ENCODE measurements at places on chromosomes 3 and 15.

GRCh38 chr15:69161079-69161877 lies 843 bp downstream of the GLCE start:
- peak; percentile 54 for DNase-seq

GRCh38 chr3:124748560-124749198 lies 18.4 kb downstream of the UMPS start:
- DNase-seq, result no peak

GRCh38 chr15:47786371-47786770 lies 69.1 kb downstream of the SEMA6D start:
- no peak for DNase-seq

GRCh38 chr15:31222773-31223341 lies 103.8 kb upstream of the KLF13 start:
- no peak for DNase-seq

- no peak for DNase-seq
Measured at GRCh38 chr15:81133782-81134461, at the start of gene CFAP161. Gene CFAP161, plus strand, starts transcription at chr15:81134270. Its CDS starts 60 bp downstream, at chr15:81134330.

GRCh38 chr15:56844471-56844870 lies 74.0 kb upstream of the TCF12 start:
- DNase-seq, result no peak

GRCh38 chr3:125107861-125108567 lies 52.2 kb upstream of the HEG1 start:
- DNase-seq, result no peak

- no peak for DNase-seq
Measured at GRCh38 chr3:122916580-122916979, 111.0 kb downstream of the SEMA5B start.

DNA sequence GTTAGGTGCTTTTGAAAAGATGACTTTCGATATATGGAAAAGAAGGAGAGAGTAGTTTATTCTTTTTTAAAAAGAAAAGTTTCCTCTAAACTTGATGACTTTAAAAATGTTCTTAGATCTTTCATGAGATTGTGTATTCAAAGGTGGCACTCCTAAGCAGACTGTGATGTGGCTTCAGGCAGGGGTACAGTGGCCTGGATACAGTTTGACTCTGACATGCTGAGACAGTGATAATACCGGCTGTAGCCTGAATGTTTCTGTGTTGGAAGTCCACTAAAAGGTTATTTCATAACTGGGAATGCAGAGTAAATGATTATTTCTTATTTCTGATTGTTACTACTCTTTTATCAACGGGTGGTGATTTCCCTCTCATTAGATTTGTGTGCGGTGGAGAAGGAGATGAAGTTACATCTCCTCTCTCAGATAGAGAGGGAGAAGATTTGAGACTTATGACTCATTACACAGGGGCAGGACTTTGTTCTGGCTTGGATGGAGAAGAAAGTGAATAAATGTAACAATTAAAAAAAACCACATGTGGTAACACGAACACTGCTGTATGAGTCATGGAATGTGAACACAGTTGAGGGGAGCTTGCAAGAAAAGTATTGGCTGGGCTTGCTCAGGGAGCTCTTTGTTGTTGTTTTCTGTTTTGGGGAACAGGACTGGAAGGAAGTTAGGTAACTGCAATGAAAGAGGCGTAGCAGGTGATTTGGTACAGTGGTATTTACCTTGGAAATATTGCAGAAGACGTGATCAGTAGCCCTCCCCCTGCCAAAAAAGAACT lies 21.6 kb downstream of the SPTSSB start:
- peak; percentile 61 for DNase-seq

DNA sequence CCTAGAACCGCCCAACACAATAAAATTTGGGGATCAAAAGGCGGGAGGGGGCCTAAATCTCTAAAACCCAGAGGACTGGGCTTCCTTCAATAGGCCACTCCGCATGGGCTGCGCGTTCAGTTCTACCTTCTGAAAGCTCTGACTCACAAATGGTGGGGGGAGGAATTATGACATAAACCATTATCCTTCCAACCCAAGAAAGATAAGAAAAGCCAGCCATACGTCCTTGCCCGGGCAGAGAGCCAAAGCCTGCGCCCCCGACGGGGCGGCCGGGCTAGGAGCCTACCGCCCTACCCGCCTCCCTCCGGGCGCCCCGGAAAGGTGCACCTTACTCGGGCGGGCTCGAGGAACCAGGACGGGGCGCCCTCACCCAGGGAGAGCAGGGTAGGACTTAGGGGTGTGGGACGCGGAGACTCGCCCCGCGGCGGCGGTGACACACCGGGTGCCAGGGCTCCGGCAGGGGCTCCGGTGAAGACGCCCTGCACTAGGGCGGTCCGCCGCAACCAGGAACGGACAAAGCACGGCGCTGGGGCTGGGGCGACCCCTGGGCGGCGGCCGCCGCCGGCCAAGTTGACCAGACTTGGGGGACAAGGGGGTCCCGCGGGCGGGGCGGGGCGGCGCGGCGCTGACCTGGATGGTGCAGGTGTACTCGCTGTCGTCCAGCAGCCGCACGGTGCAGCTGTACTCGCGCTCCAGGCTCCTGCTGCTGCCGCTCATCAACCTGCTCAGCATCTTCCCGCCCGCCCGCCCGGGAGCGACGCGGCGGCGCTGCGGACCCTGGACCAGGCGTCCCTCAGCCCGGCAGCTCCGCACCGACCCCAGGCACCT lies 534 bp downstream of the FRMD5 start:
- DNase-seq, result peak; percentile 61

GRCh38 chr3:110625201-110625747 lies 446.3 kb upstream of the NECTIN3 start:
- DNase-seq, result no peak

- no peak for DNase-seq
Measured at GRCh38 chr3:101940521-101941317, 91.4 kb downstream of the NFKBIZ start.

- no peak for DNase-seq
Measured at GRCh38 chr3:79886204-79886603, 118.4 kb upstream of the ROBO1 start.

GRCh38 chr3:43017593-43018195 lies 38.6 kb downstream of the GASK1A start:
- no peak for DNase-seq

- DNase-seq, result no peak
Measured at GRCh38 chr3:8631661-8632060, 12.9 kb downstream of the SSUH2 start.

- DNase-seq, result no peak
Measured at GRCh38 chr3:67288466-67289106, 290.5 kb downstream of the KBTBD8 start.

- DNase-seq, result no peak
Measured at GRCh38 chr15:74470631-74471395, 9.9 kb upstream of the UBL7 start.

DNA sequence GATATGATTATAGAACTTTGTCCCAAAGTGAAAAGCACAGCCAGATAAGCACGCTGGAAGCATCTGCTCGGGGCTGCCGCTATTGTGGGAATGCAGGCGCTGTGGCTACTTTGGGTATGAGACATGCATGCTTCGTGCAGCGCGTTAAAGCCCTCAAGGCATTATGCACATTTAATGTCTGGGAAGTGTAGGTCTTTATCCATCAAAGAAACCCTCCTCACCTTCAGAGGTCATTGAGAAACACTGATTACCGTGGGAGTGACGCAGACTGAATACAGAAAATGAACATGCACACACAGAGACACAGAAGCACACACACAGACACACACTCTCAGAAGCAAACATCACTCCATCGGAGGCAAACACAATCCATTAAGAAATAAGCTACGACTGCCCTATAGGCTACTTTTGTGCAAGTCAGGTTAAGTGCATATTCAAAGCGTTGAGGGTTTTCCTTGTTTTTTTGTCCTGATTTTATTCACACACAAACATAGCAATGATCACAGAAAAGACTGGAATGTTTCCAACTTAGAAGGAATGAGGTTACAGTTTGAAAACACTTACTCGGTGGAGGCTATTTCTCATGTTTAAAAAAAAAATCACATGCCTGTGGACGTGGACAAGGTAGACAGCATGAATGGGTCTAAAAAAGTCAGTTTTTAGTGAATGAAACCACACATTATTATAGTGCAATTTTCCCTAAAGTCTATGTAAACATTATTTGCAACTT lies 68.5 kb downstream of the PLCH1 start:
- no peak for DNase-seq

DNA sequence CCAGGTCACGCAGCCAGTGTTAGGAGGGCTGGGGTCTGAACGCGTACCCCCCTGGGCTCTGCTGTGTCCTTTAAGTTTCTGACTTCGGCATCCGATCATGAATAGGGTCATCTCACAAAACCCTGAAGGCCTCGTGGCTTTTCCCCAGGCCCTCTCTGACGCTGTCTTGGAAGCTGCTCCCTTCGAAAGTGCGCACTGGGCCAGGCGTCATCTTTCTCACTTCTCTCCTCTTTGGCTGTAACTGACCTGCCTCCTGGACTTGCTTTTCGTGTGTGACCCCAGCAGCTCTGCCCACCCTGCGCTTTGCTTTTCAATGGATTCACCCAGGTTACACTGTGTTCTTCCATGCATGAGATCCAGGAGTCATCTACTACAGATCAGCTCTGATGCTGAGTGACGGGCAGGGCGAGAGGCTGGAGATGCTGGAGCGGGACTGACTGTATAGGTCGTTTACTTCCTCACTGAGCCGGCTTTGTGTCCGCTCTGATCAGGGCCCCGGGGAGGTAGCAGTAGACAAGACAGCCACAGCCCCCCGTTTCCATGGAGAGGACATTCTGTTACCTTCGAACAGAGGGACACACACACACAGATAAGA lies 45.0 kb upstream of the PCSK6 start:
- no peak for DNase-seq

- no peak for DNase-seq
Measured at GRCh38 chr15:93210995-93211394, 122.0 kb upstream of the RGMA start.

GRCh38 chr15:35142578-35142977 lies 57.5 kb upstream of the NANOGP8 start:
- no peak for DNase-seq

DNA sequence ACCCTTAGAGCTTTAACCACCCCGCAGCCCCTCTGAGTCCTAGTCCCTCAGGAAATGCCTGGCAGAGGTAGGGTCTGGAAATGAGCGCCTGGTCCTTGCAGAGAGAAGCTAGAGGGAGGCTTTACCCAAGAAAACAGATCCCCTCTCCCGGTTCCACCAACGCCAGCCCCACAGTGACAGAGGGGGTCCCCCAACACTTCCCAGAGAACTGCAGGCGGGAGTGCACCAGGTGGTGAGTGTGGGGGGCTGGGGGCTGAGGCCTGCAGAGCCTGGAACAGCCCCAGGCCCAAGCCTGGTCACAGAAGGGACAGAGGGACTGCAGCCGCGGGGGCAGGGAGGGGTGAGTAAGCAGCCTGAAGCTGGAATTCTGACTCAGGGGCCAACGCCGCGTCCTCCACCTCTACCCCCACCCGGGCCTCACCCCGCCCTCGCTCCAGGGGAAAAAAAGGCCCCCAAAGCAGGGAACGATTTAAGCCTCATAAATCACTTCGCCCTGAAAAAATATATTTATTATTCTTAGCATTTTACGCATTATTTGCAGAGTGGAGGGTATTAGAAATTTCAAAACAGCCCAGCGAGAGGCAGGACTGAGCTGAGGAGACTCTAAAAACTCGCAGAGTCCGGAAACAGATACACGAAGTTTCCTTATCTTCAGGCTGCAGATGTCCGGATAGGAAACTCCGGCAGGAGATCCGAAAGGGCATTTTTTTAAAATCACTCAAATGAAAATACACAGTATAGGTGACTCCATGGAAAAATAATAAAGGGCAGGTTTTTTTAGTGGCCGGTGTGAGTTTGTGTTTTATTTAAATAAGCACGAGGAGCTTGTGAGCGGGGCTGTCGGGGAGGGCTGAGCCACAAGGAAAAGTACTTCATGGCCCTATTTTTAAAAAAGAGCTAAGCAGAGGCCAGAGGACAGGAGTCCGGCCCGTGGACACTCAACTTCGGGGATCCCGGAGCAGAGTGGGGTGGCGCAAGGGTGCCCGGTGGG lies 10.0 kb downstream of the GATA2 start:
- DNase-seq, result no peak
